ENCODE measurements at places on chromosomes 1 and 21.

GRCh38 chr1:161706482-161707347, at the start of gene FCRLA:
Gene FCRLA, plus strand, starts transcription at chr1:161707229. Its CDS starts 36 bp downstream, at chr1:161707265.
- no peak for DNase-seq

- DNase-seq, result no peak
Measured at GRCh38 chr1:22983944-22984343, 11.3 kb upstream of the LACTBL1 start.

- no peak for DNase-seq
Measured at GRCh38 chr1:108615544-108615943, 45.3 kb downstream of the HENMT1 start.

- DNase-seq, result no peak
Measured at GRCh38 chr1:55194851-55195250, 20.3 kb downstream of the USP24 start.

- DNase-seq, result no peak
Measured at GRCh38 chr1:30449003-30449402, 274.4 kb downstream of the MATN1 start.

DNA sequence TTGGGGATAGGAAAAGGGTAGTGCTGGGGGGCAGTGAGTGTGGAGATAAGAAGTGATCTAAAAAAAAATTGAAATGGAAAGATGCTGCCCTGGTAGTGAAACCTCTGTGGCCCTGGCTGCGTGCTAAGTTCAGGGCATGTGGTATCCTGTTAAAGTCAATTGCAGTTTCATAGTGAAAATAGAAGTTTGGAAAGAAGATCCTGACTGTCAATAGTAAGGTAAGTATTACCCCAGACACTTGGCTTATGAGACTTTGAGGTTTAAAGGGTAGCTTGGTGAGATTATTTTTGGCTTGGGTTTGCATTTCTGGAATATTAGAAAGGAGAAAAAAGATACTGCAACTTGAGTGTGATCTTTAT, 6.8 kb downstream of the ARID1A start:
- no peak for DNase-seq

- DNase-seq, result no peak
Measured at GRCh38 chr21:41213021-41213420, 45.1 kb downstream of the BACE2 start.

DNA sequence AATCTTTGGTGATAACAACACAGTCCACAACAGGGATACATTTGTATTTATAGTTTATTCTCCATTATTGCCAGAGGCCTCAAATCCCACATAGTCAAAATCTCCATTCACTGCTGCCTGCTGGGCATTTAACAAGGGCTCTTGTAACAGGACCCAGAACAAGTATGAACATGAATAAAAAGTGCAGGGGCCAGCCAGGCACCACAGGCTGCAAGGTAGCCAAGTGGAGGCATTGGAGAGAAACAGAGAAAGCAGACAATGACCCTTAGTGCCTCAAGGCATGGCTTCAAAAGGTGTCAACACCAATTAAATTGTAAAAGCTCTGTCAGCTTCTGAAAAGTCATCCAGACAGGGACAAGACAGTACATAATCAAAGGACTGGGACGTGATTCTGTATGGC, 116.8 kb downstream of the ATP6V1G3 start:
- DNase-seq, result no peak

DNA sequence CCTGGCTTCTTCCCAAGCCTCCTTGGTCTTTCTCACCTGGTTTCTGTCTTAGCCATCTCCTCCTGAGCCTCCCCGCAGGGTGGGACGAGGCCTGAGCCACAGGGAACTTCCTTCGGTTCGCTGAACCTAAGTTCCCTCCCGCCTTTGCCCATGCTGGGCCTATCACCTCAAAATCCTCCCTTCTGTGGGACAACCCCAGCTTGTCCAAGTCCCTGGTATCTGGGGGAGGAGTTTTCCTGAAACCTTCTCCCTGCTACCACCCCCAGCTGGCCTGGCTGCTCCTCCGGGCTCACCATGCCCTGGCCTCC, 27.7 kb upstream of the VPS13D start:
- DNase-seq, result no peak

DNA sequence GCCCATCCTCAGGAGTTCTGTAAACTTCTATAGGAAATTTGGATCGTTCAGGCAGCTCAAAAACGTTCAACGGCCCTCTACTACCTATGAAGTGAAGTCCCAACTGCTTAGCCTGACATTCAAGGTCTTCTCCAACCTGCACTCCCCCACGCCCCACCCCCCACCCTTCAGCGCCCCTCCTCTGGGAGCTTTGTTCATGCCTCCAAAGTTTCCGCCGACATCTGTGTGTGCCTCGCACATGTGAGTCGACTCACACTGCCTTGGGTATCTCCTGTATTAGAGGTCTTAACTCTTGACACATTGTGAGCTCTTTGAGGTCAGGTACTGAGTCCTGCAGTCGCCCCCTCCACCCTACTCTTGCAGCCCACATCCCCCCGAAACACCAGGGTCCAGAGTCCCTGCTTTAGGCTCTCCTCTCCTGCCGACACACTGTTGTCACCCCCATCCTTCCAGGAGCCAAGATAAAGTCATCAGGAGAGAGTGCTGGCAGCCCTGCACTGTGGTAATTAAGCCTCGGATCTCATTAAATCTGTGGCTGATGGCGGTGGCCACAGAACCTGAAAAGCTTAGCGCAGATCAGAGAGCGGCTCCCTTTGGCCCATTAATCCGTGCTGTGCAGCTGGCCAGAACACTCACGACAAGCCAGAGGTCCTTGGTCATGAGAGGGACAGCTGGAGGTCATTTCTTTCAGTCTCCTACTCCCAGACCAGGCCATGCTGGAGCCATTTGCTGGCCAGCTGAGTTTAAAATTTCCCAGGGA, 1.4 kb upstream of the PAFAH2 start:
- DNase-seq, result no peak

DNA sequence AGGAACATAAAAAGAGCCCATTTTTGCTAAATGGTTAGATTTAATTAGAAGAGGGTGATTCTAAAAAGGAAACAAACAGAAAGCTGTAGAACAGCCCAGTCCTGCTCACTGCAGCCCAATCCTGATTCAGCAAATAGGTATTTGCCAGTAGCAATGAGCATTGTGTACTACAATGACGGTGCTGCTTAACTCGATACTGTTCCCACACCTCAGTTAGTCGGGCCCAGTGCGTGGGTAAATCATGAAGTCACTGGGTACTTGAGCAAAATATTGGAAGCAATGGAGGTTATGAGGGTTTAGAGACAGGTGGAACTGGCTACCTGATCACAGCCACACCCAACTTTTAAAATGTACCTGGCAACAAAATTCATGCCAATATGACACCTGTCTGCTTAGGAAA, 101.5 kb upstream of the ADGRL2 start:
- DNase-seq, result no peak

DNA sequence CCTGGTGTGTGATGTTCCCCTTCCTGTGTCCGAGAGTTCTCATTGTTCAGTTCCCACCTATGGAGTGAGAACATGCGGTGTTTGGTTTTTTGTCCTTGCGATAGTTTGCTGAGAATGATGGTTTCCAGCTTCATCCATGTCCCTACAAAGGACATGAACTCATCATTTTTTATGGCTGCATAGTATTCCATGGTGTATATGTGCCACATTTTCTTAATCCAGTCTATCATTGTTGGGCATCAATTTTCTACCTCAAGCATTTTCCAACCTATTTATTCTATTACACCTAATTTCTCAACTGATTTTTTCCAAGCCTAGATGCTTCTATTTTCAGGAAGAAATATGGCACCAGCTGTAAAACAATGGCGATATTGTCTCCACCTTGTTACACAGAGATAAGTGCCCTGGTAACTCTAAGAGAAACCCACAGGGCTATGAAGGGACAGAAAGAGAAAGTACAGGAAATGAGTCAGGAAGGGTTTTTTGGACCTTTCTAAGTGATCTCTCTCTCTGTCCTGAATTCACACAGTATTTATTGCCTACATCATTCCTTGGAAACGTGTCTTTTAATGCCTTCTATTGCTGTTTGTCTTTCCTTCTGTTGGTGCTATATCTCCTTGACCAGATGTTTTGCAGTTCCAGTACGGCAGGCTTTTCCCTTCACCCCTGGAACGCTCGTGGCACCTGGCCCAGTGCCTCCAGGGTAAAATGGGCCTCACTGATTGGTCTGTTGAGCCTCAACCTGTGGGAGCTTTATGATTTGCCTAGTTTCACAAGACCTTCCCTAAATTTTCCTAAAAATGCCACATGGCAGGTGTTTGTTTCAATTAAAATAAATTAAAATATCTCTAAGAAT, 14.6 kb upstream of the JAK1 start:
- DNase-seq, result no peak

DNA sequence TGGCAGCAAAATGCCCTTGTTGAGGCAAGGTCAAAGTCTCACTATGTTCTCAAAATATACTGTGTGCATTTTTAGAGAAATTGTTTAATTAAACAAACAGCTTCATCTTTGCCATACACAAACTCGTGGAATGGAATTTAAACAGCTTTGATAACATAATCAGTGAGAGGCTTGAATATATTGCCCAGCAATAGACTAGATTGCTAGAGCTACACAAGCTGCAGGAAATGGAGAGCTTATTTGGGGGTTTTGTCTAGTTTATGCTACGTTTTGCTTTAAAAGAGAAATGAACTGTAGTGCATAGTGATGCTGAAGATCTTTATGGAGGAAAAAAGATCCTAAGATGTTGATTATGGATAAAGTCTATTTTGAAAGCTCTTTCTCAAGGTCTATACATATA, 166.8 kb upstream of the HMCN1 start:
- DNase-seq, result no peak
